Activated CD8-positive, alpha-beta T cell treated with anti-CD3 and anti-CD28 coated beads, Interleukin-2, amount 10 ng/mL, durations not matched to agents 7 days and 5 days (primary cell): ENCODE measurements at places on chromosomes 4 and X. TPM values are rescaled to one million over a fixed set of nuclear protein-coding genes. Genes with fewer than 3 reads are reported as not detected.

DNA sequence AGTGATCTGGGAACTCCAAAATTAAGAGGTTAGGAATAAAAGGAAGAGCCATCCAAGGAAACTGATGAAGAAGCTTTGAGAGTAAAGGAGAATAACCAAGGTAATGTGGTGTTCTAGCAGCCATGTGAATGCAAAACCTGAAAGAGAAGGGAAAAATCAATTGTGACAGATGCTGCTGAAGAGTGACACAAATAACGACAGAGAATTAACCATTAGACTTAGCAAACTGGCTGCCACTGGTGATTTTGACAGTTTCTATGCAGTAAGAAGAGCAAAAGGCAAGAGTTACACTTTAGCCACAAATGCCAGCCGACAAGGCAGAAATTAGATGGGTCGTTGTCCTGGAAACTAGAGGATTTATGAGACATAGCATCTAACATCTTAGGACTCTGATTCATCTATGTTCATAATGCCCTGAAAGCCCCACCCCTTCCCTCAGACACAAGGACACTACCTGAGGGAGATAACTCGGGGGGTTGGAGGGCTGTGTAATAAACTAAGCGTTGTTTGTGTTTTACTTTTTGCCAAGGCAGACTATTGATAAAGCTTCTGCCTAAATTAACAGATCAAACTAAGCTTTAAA is 13.0 kb upstream of the TMEM144 start:
- H3K27me3 ChIP-seq: peaks cover 9% of the 10 kb centered on the region
- H3K4me1 ChIP-seq: no peaks in the 10 kb centered on the region
- H3K4me3 ChIP-seq: no peak overlapping the region
- no peak for DNase-seq
- H3K36me3 ChIP-seq: no peaks in the 10 kb centered on the region
- no peak overlapping the region for H3K27ac ChIP-seq

GRCh38 chr4:44861756-44862155 is 135.4 kb upstream of the GNPDA2 start:
- H3K4me3 ChIP-seq: no peak overlapping the region
- no peak overlapping the region for H3K27ac ChIP-seq
- H3K4me1 ChIP-seq: no peaks in the 10 kb centered on the region
- H3K36me3 ChIP-seq: no peaks in the 10 kb centered on the region

DNA sequence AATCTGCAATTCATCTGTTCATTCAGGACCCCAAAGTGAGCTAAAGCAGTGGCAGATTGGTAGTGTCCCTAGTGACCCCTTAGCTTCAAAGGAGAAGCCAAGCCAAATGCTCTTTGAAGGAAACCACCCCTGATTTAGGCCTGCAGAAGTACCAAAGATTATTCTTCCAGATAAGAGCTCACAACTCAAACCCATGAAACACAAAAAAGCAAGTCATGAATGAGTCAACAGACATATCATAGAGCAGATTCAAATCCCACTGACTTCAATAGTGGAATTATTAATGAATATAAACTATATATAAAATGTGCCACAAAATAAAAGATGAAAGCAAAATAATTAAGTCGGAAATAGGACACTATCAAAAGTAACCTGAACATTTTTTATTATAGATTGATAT is 197.6 kb downstream of the SCFD2 start:
- no peaks in the 10 kb centered on the region for H3K27me3 ChIP-seq
- peaks cover 11% of the 10 kb centered on the region for H3K36me3 ChIP-seq
- H3K27ac ChIP-seq: no peak overlapping the region
- DNase-seq: no peak
- H3K4me3 ChIP-seq: no peak overlapping the region

- no peak overlapping the region for H3K27ac ChIP-seq
- no peak for DNase-seq
- no peaks in the 10 kb centered on the region for H3K4me1 ChIP-seq
- no peak overlapping the region for H3K4me3 ChIP-seq
- no peaks in the 10 kb centered on the region for H3K36me3 ChIP-seq
Measured at GRCh38 chrX:42459735-42460134, 318.2 kb downstream of the PPP1R2C start.

Gene RRH
- total RNA-seq: not detected

Gene HEPH
- total RNA-seq: not detected
